ENCODE measurements at places on chromosomes 5 and 9.
A peak's percentile ranks its signal among the peaks of the same experiment; 100 is the strongest.

GRCh38 chr9:117926031-117926658 is 221.9 kb downstream of the TLR4 start:
- no peak for DNase-seq

- no peak for DNase-seq
Measured at GRCh38 chr5:76257225-76257833, 145.8 kb upstream of the IQGAP2 start.

DNA sequence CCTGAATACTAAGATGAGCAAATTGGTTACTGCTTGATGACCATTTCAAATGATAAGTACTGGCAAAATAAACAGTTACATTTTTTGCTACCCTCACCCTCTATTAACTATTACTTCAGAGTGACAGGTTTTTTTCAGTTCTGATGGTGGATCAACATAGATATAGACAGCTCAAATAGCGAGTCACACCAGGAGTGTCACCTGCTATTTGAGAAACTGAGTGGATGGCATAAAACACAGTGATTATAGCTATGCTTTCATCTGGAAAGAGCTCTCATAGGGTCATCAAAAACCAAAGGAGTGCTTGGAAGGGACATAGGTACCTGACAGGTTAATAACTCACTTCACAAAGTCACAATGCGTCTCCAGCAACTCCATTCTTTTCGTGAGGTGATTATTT is 244.5 kb upstream of the C9orf72 start:
- no peak for DNase-seq

DNA sequence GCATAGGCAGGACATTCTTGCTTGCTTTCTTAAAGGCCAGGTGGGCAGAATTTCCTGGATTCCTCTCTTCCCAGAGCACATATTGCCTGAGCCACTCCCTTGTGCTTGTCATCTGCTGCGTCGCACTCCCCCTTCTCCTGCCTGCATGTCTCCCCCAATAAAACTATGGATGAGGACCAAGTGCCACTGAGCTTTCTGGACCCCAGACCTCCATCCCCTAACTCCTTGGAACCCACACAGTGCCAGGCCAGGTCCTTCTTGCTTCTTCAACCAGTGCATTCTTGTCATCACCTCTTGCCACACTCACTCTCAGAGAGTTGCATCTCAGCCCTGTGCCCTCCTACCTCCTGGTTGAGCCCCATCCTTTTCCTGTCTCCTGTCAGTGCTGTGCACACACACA is 157.9 kb upstream of the PANK3 start:
- DNase-seq, result no peak

DNA sequence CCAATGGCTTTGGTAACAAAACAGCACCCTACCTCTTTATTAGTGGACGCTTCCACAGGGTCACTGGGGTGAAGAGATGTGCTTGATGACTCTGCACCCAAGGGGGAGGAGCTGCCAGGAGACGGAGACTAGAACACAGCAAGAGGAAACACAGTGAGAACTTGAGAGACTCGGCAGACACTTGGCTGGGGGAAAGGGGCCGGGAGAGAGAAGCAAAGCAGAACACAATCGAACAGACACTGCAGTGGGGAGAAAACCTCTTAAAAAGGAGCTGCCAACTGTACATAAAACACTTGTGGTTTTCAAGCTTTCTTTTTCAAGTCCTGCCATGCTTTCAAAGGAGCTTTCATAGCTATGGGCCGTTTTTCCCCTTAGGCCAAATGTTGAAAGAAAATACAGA is 151.0 kb downstream of the ENTREP1 start:
- no peak for DNase-seq

- DNase-seq, result no peak
Measured at GRCh38 chr5:53991942-53992341, 318.4 kb downstream of the ARL15 start.

DNA sequence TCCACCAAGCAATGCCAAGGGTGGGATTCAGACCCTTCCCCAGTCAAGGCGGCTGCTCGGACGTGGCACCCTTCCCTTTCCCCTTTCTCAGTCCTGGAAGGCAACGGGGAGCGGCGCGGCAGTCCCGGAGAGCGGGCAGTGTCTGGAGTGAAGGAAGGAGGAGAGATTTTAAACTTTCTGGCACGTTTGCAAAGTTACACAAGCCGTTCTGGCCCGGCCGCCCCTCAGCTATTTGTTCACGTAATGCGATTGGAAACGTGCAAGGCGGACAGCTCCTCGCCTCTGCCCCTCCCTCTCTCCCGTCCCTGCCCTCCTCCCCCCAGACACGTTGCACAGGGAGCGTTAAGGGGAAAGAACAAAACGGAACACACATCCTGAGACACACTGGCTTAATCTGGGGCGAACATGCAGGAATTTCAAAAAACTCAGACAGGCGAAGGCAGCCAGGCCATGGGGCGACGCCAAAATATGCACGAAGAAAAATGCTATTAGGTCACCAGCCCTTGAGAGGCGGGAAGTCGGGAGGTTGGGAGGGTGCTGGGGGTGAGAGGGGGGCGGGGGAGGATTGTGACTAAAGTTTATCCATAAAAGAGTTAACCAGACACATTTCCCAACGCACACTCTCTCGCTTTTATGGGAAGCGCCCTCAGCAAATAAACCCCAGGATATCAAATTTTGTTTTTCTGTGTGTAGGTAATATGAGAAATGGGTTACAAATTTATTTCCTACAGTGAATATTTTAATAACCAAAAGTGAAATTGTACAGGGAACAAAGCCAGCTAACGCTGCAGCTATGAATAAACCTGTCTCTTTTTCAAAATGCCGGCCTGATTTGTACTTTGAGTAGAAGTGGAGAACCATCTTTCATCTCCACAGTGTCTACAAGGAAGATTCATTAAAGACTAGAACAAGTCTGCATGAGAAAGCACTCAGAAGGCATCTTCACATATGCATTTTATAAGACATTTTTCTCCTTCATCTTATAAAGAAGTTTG is at the start of gene LOX:
Gene LOX (minus strand): TSS at position 144 of the 995 bp plus-strand sequence. CDS start 274 bp downstream, outside the sequence.
- peak; percentile 59 for DNase-seq

DNA sequence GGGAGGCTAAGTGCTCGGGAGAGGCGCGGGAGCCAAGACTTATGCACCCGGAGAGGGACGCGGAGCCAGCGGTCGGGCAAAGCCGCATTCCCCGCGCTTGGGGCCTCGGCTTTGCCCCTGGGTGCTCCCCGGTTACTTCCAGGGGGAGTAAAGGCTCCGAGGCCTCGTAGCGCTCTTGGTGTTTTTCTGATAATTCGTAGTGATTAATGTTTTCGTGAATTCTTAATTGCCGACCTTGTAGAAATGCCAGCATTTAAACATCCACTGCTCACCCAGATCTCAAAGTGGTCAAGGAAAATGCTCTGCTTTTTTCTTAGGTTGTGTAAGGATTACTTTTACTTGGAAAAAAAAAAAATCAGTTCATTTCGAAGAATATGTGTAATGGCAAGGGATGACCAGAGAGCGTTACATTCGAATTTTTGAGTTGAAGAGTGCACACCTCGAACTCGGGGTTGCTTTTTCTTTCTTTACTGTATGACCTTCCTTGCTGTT is 654 bp upstream of the TUT7 start:
- DNase-seq, result no peak
